ENCODE measurements at places on chromosomes 7 and 10.

- peak; percentile 5 for DNase-seq
These were observed 86.4 kb downstream of the MYL10 start for GRCh38 chr7:101542527-101543241.

- DNase-seq: peak; percentile 84
These were observed 4.1 kb upstream of the NT5C2 start for GRCh38 chr10:103197174-103197573.

GRCh38 chr10:70158113-70158512 lies 11.6 kb upstream of the TYSND1 start:
- DNase-seq: no peak

GRCh38 chr10:86976362-86977056 lies 8.2 kb downstream of the ADIRF start:
- DNase-seq: no peak

GRCh38 chr7:38316733-38317360 lies 43.4 kb upstream of the TARP start:
- no peak for DNase-seq

- no peak for DNase-seq
These were observed 139.0 kb downstream of the NRF1 start for GRCh38 chr7:129750501-129750900.

GRCh38 chr10:101290881-101291280 lies 61.6 kb upstream of the LBX1 start:
- no peak for DNase-seq

DNA sequence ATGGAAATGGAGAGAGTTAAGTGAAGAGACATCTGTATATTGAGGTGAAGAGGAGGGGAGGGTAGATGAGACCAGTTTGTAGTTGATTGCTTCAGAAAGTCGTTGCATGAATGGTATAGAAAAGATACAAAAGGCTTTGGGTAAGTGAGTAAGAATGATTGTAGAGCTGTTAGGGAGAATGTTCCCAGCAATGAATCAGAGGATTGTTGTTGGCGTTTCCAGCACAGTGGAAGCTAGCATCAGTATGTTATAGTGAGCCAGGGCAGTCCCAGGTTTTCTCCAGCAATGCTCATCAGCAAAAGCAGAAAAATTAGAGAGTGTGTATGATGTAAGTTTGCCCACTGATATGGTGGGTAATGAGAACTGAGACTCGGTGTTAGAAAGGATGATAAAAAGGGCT lies 15.4 kb upstream of the CDK6 start:
- DNase-seq: no peak

- DNase-seq: no peak
These were observed 323.6 kb downstream of the BBS9 start for GRCh38 chr7:33452805-33453502.

GRCh38 chr7:91306266-91306665 lies 42.0 kb downstream of the FZD1 start:
- DNase-seq: no peak

DNA sequence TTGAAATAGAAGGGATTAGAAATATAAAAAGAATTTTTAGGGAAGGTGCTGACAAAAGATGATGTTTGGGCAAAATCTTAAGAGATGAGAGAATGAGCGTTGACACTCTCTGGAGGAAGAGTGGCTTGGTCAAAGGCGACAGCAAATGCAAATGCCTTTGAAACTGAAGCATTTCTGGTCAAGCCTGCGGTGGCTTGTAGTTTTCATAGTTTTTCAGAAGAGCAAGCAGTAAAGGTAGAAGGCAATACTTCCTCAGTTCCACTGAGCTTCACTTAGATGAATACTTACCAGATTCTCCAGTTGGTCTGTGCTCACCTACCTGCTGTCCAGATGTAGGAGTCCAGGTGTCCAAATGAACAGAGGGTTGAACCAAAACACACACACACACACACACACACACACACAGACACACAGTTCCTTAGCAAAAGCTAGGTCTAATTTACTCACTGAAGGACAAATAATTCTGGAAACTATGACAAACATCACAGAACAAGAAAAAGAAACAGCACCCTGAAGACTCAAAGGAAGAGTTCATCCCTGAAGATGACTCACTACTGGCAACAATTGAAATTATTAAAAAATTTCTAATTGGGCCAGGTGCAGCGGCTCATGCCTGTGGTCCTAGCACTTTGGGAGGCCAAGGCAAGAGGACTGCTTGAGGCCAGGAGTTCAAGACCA lies 12.1 kb upstream of the STK17A start:
- DNase-seq: no peak

DNA sequence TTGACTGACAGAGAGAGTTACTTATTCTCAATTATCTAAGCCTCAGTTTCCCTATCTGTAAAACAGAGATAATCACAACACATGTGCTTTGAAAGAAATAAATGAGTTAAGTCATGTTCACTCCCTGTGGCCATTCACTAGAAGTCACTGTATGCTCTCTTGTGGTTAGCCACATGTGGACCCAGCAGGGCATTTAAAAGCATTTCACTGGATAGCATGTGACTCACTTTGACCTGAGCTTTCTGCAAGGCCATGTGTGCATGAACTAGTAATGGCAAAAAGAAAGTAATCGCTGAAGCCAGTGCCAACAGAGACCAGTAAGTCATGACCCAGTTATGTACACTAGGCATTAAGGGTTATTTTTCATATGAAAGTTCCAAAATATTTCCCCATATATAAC lies 557.0 kb upstream of the IGFBP3 start:
- no peak for DNase-seq

DNA sequence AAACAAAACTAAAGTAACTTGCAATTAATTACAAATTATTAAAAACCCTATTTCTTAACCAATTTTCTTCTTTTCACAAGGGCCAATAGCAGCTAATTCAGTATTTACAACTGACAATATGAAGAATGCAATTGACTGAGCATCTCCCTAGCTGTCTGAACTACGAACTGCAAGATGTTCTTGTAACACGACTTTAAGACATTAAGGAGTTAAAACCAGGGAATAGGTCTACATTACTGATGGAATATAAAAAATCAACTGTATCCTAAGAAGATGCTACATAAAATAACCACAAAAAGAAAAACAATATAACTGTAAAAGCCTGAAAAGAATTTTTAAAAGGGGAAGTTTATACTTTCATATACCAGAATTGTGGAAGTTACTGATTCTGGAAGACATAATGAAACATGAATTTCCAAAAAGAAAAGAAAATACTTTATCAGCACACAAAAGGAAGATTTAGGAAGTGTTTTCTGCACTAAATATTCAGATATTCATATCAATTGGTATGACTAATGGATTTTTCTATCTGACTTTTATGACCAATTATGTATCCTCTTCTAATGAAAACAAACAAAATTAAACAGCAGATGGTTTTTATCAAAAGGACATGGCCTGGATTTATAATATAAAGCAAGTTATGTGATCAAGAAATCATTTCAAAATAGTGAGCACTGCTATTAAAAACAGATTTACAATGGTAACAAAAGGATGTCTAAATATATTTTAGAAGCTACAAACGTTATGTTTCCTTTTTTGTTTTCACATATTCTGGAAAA lies 1.6 kb downstream of the GPR22 start:
- DNase-seq: no peak

DNA sequence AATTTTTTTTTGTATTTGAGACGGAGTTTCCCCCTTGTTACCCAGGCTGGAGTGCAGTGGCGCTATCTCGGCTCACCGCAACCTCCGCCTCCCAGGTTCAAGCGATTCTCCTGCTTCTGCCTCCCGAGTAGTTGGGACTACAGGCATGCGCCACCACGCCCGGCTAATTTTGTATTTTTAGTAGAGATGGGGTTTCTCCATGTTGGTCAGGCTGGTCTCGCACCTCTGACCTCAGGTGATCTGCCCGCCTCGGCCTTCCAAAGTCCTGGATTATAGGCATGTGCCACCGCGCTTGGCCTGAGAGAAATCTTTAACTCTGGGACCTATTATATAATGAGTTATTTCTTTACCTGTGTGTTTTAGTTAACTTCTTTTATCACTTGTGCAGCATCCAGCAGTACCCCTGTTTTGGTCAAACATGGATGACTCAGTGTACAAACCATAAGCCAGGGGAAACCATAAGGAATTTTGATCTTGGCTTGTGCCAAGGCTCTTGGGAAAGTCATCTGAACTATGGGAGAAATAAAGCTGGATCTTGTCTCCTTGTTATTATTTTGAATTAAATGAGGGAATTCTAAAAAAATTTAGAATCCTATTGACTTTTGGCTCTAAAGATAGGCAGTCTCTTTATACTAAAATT lies 23.6 kb upstream of the ZRANB1 start:
- no peak for DNase-seq

DNA sequence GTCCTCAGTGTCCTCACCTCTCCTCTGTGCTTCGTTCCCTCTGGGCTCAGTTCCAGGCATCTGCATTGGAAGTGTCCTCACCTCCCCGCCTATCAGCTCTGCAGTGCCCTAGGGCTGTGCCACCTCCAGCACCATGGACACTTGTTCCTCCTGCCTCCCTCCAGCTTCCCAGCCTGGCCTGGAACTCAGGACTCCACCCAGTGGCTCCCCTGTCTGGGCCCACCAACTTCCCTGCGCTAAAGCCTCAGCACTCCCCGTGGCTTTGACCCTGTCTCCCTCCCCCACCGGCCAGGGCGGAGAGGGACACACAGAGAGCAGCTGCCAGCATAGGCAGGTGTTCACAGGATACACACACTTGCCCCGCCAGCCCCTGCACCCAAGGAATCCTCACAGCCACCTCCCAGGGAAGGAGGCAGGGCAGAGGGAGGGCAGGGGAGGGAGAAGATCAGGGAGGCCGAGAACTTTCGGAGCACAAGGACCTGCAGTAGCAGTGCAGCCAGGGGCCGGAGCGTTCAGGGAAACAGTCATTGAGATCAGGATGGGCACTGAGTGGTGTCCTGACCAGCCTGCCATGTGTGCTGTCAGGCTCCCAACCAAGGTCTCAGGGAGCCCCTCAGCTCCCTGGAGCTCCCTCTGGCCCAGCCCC lies 31.3 kb downstream of the ANXA8 start:
- no peak for DNase-seq

GRCh38 chr10:1209355-1209979 lies 153.3 kb downstream of the WDR37 start:
- DNase-seq: no peak

DNA sequence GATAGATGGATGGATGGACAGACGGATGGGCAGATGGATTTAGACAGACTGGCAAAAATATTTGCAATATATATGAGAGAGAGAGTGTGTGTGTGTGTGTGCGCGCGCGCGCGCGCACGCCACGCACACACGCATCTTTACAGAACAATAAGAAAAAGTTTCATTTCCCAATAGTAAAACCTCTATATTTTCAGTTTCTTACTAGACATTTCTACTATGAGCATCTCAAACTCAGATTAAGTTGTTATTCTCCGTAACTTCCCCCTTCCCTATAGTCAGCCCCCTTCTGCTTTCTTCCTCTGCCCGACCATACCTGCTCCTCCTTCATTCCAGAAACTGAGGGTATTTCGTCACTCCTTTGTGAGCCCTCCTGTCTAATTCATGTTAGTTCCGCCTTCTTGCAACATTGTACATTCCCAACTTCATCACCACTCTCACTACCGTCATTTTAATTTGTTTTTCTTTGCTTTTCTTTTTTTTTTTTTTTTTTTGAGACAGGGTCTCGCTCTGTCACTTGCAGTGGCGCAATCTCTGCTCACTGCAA lies 154.4 kb upstream of the SH2B2 start:
- no peak for DNase-seq

DNA sequence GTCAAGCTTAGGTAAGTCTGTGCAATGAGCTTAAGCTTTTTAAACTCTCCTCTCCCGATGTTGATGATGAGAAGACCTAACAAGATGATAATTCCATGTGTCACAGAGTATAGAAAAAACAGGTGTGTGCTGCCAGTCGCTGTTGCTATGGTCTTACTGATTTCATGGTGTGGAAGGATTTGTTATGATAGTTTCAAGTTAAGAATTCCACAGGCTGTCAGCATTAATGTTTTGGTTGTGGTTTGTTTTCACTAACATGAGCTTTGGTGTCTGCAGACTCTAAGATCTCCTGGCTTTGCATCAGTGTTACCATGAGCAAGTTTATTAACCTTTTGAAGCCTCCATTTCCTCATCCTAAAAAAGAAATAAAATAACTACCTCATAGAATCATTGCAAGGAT lies 123.7 kb downstream of the NSUN6 start:
- no peak for DNase-seq

GRCh38 chr10:2641028-2641427 lies 426.3 kb upstream of the PFKP start:
- no peak for DNase-seq

GRCh38 chr7:117875566-117875965 lies 2.3 kb upstream of the CTTNBP2 start:
- DNase-seq: peak; percentile 6

DNA sequence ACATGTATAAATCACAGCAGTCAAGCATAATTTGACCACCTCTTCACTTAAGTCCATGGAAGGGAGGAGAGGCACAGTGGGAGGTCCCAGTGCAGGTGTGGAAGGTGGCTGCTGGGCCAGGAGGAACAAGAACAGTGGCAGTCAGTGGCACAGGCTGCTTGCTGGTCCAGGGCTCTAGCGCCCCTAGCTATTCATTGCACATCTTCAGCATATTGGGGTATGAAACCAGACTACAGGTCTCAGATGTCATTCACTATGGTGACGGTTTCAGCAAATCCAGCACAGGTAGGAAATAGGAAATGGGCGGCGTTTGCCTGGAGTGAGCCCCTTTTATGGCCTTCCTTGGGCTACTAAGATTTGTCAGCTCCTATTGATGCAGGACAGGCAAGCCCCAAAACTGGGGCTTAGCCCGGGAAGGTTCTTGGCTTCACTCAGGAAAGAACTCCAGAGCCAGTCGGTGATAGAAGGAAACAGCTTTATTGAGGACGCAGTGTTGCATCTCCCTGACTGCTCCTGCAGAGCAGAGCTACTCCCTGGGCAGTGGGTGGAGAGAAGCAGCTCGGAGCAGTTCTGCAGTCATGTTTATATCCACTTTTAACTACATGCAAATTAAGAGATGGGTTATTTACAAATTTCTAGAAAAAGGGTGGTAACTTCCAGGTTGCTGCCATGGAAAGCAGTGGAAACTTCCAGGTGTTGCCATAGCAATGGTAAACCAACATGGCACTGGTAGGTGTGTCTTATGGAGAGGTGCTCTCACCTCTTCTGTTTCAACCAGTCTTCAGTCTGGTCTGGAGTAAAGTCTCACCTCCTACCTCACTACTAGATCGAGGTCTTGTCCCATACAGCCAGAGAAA lies 608.8 kb downstream of the PARD3 start:
- peak; percentile 44 for DNase-seq

- no peak for DNase-seq
These were observed 11.2 kb downstream of the GIMAP5 start for GRCh38 chr7:150748376-150748775.
